ENCODE measurements at places on chromosomes 5 and 9. TPM values are rescaled to one million over a fixed set of nuclear protein-coding genes. Genes with fewer than 3 reads are reported as not detected.

MOCS2 gene
- total RNA-seq = 113 TPM

RANBP17 gene
- total RNA-seq = not detected

DNAJA1 gene
- 287 TPM for total RNA-seq

WDR38 gene
- not detected for total RNA-seq

CENPH gene
- total RNA-seq = 87.3 TPM

FBXW11 gene
- 106 TPM for total RNA-seq

ZNF483 gene
- 0.77 TPM for total RNA-seq

PGM5 gene
- total RNA-seq = not detected

GLRA1 gene
- not detected for total RNA-seq

RGP1 gene
- 16.1 TPM for total RNA-seq
